Gastroesophageal sphincter (tissue), 4 donors: ENCODE measurements at places on chromosomes 6 and 20.

DNA sequence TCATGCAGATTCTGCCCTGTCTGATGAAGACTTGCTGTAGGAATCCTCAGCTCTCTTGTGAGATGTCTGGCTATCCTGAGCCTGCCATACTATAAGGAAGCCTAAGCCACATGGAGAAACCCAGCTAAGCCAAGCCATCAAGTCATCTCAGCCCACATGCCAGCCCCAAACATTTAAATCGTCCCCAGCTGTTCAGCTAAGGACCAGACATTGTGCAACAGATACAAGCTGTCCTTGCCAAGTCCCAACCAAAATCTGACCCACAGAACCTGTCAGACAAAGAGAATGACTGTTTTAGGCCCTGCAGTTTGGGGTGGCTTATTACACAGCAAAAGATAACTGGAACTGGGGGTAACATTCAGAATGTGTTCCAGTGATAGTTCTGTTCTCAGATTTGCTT is 36.8 kb upstream of the FOXC1 start:
- no peak for ATAC-seq

DNA sequence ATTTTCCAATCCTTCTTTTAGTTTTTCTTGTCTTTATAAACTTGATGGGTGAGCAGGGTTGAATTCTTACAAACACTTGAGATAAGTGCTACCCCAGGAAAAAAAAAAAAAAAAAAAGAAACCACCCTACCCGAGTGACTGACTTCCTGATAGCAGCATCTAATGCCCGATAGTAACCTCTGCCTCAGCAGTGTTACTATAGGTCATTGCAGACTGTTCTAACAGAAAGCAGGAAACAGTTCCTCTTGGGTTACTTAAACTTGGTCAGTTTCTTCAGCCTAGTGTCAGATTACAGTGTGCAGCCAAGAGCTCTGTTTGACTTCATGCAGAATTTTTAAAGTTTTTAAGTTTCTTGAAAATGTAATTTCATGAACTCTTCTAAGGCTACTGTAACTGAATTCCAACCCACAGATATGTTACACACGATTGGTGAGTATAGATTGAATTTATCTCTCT is 2.1 kb downstream of the MYLIP start:
- ATAC-seq = peak; percentile 54

- peak; percentile 58 for ATAC-seq
These were observed 77.2 kb downstream of the BACH2 start for GRCh38 chr6:90219209-90219985.

- ATAC-seq = no peak
These were observed 144.4 kb downstream of the ZDHHC14 start for GRCh38 chr6:157525292-157525889.

DNA sequence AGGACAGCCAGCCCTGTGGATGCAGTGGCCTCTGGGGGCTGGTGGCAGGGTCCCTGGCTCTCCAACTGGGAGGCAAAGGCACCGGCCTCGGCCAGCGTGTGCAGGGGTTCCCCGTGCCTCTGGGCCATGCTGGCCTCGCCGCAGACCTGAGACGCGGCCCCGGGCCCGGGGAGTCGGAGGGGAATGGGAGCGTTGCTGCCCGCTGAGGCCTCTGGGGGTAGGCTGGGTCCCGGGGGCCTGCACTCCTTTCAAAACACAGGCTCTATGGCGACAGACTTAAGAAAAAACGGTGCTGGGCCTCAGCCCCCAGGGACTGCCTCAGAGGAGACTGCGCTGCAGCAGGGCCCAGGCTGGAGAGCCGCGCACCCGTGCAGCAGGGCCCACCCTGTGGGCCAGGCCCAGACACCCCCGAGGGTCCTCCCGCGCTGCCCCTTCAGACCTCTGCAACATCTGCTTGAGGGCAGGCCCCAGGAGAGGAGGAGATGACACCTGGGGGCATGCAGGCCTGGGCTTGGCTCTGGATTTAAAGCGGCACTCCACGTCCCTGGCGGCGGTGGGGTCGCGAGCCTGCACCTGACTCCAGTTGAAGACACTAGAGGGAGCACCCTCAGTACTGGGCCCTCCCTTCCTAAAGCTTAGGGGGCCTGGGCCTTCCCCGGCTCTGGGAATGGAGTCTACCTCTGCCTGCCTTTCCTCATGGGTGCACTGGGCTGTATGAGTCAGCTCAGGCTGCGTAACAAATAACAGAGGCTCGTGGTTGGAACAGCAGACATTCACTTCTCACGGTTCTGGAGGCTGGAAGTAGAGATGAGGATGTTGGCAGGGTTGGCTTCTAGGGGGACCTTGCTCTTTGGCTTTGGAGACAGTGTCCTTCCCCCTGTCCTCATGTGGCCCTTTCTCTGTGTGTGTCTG is 117.4 kb upstream of the RPS6KA2 start:
- no peak for ATAC-seq

DNA sequence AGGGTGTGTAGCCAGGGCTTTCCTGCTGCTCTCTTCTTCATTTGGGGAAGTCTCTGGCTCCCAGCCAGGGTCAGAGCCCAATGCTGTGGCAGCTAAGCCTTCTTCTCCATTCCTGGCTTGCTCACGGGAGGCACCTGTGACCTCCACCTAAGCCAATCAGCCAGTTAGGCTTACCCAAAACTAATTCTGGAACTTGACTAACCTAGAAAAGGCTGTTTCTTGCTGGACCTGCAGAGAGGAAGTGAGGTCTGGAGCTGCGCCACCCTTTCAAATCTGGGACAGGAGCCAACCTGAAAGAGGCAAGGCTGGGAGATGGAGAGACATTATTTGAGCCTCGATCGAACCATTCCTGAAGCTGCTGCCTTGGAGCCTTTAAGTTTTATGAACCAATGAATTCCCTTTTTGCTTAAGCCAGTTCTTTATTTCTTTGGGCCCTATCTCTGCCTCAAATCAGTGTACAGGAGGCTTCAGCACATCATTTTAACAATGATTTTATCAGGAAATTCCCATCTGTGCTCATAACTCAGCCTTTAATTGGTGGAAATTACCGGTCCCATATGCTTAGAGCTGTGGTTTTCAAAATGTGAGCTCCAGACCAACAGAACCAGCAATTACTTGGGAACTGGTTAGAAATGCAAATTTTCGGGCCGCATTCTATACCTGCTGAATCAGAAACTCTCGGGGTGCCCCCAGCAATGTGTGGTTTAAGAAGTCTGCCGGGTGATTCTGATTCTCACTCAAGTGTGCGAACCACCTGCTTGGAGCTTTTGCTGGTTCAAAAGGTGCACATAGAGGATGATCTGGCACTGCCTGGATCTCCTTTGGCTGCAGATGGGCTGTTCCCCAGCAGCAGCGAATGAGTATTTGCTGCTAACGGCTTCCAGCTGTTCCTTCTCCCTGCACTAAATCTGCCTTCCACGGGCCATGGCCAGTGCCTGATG is 97.4 kb upstream of the RNF24 start:
- ATAC-seq = no peak
